Body of pancreas (tissue), 4 donors: ENCODE measurements at places on chromosomes 5 and 9.

DNA sequence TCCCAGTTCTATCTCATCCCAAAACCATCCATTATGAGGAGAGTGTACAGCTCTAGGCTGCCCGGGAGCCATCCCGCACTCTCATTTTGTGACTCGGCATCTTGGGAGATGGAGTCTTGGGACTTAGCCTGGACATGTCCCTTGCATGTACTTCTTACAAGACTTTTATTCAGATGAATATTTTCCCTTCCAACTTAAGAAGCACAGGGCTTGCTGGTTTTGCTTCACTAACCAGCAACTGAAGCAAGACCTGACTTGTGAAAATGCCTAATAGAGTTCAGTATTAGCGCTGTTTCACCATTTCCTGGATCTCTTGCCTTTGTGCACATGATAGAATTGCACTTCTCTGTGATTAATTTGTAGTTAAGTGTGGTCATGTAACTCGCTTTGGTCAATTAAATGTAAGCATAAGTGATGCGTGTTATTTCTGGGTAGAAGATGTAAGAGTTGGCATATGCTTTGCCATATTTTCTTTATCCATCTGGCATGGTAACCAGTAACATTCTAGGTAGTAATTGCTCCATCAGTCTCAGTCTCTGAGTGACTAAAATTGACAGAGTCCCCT lies 55.8 kb downstream of the PDCD1LG2 start:
- DNase-seq: no peak

DNA sequence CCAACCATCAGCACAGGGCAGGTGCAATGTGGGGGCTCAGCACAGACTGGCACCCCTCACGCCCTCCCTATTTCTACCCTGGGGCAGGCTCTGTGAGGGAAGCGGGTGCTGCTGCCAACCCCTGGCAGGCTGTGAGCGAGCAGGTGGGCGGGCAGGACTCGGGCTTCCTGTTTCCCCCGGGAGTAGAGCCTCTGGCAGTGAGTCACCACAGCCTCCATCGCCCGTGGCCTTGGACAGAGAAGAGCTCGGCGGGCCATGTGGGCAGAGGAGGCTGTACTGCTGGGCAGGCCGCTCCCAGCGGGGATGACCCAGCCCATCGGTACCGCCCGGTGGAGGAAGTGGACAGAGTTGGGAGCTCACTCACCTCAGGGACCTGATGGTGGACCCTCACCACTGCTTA lies 16.6 kb downstream of the KCNT1 start:
- DNase-seq: no peak

GRCh38 chr5:28269978-28270377 lies 1231.6 kb upstream of the CDH9 start:
- no peak for DNase-seq

GRCh38 chr9:14119694-14120514 lies 194.0 kb downstream of the NFIB start:
- DNase-seq: no peak

DNA sequence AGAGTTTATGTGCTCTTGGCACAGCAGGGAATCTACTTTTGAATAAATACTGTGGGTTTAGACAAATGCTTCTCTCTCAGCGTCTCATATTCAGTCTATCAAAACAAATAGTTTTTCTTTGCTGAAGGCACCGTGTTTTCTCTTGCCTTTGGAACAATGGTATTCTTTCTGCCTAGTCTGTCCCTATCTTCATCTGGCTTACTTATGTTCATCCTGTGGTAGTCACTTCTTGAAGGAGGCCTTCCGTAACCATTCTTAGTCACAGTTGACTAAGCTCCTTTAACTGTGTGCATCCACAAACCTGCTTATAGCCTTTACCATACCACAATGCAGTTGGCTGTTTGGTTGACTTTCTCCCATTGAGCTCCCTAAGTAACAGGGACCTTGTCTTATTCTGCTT lies 45.9 kb downstream of the LARP1 start:
- DNase-seq: no peak

- no peak for DNase-seq
Observed at GRCh38 chr9:107932601-107933000, 443.0 kb upstream of the KLF4 start.

GRCh38 chr9:108468364-108468763 lies 387.4 kb downstream of the ACTL7B start:
- DNase-seq: peak; percentile 27

DNA sequence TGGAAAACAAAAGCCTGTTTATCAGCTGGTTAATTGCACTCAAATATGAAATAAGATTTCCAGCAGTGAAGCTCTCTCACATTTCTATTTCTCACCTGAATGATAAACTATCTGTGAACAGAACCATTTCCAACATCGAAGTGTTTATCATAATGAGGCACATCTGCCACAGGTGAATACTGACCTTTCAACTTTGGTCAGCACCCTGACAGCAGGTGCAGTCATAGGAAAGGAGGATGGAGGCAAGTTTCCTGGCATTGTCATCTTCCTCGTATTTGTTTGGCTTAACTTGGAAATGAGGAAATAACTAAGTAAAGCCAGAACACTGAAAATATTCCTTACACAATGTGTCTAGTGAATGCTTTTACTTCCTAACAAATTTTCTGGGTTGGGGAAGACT lies 716.4 kb downstream of the NR2F1-AS1 start:
- no peak for DNase-seq

DNA sequence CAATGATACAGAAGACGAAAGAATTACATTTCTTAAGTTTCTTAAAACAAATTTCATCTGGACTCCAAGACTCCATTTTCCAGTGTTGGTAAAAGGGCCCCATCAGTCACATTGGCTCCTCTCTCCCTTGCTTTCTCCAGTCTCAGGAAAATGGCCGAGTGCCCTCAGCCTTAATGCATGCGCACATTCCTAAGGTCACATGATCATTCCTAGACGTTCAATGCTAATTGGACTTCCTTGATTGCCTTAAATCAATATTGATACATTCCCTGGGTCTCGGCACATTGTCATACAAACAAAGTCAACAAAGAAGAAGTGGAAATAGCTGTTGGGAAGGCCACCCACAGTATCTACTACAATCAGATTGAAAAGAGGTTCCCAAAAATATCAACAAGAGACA lies 413.6 kb upstream of the GRAMD2B start:
- no peak for DNase-seq

DNA sequence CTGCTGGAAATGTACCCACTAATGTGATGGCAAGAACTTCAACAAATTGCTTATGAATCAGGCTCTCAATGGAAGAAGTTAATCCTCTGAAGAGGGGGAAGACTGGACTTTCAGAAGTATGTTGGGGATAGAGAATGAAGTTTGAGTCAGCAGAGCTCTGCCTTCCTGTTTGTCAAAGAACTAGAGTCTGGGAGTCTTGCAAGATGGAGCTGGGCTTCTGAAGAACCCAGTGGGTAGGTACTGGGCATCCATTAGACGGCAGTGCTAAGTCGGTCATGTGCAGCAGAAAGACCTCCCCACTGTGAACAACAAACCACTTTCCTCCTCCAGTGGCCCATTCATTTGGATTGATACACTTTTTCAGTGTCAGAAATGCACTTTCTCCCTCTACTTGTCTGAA lies 34.6 kb downstream of the OTULIN start:
- no peak for DNase-seq

- no peak for DNase-seq
Observed at GRCh38 chr5:58918021-58918729, 335.3 kb downstream of the RAB3C start.

DNA sequence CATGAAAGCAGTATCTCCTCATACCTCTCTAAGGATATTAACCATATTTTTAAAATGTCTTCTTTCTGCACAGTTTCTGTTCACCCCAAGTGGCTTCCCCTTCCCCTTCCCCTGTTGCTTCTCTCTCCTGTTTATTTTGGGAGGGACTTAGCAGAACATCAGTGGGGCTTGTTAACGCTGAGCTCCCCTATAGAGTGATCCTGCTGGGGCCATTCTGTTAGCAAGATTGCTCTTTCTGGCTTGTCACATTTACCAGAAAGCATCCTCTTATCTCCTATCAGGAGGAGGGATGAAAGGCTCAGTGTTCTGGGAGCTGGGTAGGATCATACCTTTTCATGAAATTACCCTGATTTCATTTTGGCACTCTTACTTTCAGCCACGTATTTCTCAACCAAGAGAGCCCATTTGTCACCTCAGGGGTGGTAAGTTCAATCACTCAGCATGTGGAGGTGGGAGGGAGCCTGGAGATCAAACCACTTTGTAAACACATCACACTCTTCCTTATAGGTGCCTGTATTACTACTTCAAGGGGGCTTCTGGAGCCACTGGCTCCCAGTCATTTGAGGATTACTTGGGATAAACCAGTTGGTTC lies 16.7 kb downstream of the NXNL2 start:
- no peak for DNase-seq

- no peak for DNase-seq
Observed at GRCh38 chr5:6181147-6181729, 197.1 kb downstream of the MED10 start.

DNA sequence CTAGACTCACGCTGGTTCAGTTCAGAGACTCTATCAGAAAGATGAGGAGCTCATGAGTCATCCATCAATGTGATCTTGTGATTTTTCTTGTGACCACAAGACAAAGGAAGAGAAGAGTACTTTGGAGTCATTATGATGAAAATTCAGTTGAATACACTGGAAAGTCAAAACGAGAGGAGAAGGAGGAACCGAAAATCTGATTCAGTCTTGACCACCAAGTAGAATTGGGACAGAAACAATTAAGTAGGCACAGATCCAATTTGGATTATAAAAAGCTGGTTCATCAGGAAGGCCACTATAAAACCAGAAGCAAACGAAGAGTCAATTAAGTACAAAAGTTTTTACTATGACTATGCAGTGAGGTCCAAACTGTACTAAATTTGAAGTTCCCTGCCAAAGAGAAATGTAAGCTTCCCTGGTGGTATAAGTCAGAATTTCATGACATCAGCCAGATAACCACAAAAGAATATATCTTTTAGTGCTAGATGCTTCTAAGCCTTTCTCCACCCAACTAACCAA lies 90.9 kb downstream of the THBS4 start:
- DNase-seq: no peak
